ENCODE measurements at places on chromosomes 16 and 17. TPM values are rescaled to one million over a fixed set of nuclear protein-coding genes. Genes with fewer than 3 reads are reported as not detected.

GRCh38 chr17:41420134-41420533 lies 4.3 kb downstream of the KRT37 start:
- no peaks in the 10 kb centered on the region for H3K36me3 ChIP-seq
- H3K27ac ChIP-seq: no peak overlapping the region
- no peaks in the 10 kb centered on the region for H3K27me3 ChIP-seq
- H3K4me3 ChIP-seq: no peak overlapping the region

GRCh38 chr17:75317671-75318070 lies 28.4 kb upstream of the SLC25A19 start:
- H3K27me3 ChIP-seq: no peaks in the 10 kb centered on the region
- no peak overlapping the region for H3K4me3 ChIP-seq

GRCh38 chr16:11896486-11897176 lies 19.1 kb downstream of the GSPT1 start:
- H3K27ac ChIP-seq: no peak overlapping the region
- H3K27me3 ChIP-seq: no peaks in the 10 kb centered on the region
- DNase-seq: no peak

DNA sequence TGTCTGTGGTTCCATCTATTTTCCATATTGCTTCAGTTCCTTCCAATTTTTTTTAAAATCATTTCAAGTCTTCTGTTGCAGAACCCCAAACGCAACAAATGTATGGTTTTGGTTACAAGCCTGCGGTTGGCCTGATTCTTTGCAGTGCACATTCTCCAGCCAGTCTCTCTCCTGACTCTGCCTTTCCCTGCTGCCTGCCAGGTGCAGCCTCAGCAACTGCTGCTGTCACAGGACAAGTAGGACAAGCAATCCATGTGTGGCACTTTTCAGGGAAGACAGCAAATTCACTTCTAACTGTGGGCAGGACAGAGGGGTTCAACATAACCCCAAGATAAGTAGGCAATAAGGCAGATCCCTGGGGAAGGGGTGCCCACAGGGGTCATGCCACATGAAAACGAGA lies 24.2 kb downstream of the EMP2 start:
- H3K4me1 ChIP-seq: peaks cover 6% of the 10 kb centered on the region
- H3K27ac ChIP-seq: no peak overlapping the region
- no peaks in the 10 kb centered on the region for H3K36me3 ChIP-seq
- DNase-seq: no peak
- H3K27me3 ChIP-seq: no peaks in the 10 kb centered on the region
- H3K4me3 ChIP-seq: no peak overlapping the region

DNA sequence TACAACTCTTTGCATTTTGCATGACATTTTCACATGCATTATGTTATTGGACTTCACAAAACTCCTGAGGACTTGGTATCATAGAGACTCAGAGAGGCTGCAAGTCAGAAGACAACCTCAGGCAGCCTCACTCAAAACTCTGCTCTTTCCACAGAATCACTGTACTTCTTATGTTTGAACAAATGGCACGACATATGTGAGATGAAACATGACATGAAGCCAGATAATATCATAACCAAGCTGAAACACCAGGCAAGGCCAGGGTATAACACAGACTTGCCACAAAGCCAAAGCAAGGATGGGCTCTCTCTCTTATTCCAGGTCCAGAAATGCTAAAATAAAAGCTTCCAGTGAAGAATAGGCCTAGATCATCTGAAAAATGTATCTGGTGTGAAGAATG lies 425.8 kb upstream of the CDH5 start:
- no peaks in the 10 kb centered on the region for H3K36me3 ChIP-seq
- no peaks in the 10 kb centered on the region for H3K27me3 ChIP-seq
- H3K4me1 ChIP-seq: no peaks in the 10 kb centered on the region
- H3K27ac ChIP-seq: no peak overlapping the region
- no peak for DNase-seq
- H3K4me3 ChIP-seq: no peak overlapping the region

GRCh38 chr16:47043970-47044684 lies 70.7 kb upstream of the DNAJA2 start:
- no peaks in the 10 kb centered on the region for H3K27me3 ChIP-seq
- DNase-seq: no peak
- H3K4me3 ChIP-seq: no peak overlapping the region
- no peak overlapping the region for H3K27ac ChIP-seq
- no peaks in the 10 kb centered on the region for H3K4me1 ChIP-seq

GRCh38 chr16:5601957-5602356 lies 504.4 kb upstream of the EEF2KMT start:
- no peak for DNase-seq
- H3K36me3 ChIP-seq: no peaks in the 10 kb centered on the region
- H3K27me3 ChIP-seq: no peaks in the 10 kb centered on the region
- no peak overlapping the region for H3K4me3 ChIP-seq

The CDH3 gene
- 61.3 TPM for total RNA-seq

The TEDC2 gene
- total RNA-seq: 1.4 TPM

The SYCE1L gene
- total RNA-seq: 9.7 TPM

The ABHD15 gene
- 9.8 TPM for total RNA-seq
